WTC11 (cell line): ENCODE measurements at places on chromosomes 1 and 21. TPM values are rescaled to one million over a fixed set of nuclear protein-coding genes. Genes with fewer than 3 reads are reported as not detected.

The MROH9 gene
- not detected in 3 replicates for total RNA-seq

The LGR6 gene
- 0.78 to 1.1 TPM (median 1.1 TPM) in 3 replicates for total RNA-seq

The KRTAP19-3 gene
- total RNA-seq: not detected in 3 replicates

The RCAN1 gene
- total RNA-seq: 5.4 to 5.9 TPM (median 5.6 TPM) in 3 replicates

The DNASE2B gene
- total RNA-seq: 0.15 to 0.23 TPM in 2 of 3 replicates, not detected in the other

The SERTAD4 gene
- total RNA-seq: 2.7 to 4.6 TPM (median 2.8 TPM) in 3 replicates

The C8B gene
- total RNA-seq: 0.30 to 0.46 TPM in 2 of 3 replicates, not detected in the other

The LCE3D gene
- not detected in 3 replicates for total RNA-seq

The CSDE1 gene
- total RNA-seq: 587 to 595 TPM (median 591 TPM) in 3 replicates

The KRTAP13-2 gene
- not detected in 3 replicates for total RNA-seq

The AADACL4 gene
- total RNA-seq: 0.11 TPM in 1 of 3 replicates, not detected in the others

The LYST gene
- 0.46 to 0.99 TPM (median 0.59 TPM) in 3 replicates for total RNA-seq

The PLA2G2D gene
- not detected in 3 replicates for total RNA-seq

The TCHH gene
- total RNA-seq: 0.02 to 0.05 TPM (median 0.04 TPM) in 3 replicates

The FMO1 gene
- 0.30 TPM in 1 of 3 replicates, not detected in the others for total RNA-seq
